GM19239 (cell line): ENCODE measurements at places on chromosomes 6 and 20.

GRCh38 chr6:88953550-88954386 is 9.7 kb downstream of the RNGTT start:
- no peak for DNase-seq

DNA sequence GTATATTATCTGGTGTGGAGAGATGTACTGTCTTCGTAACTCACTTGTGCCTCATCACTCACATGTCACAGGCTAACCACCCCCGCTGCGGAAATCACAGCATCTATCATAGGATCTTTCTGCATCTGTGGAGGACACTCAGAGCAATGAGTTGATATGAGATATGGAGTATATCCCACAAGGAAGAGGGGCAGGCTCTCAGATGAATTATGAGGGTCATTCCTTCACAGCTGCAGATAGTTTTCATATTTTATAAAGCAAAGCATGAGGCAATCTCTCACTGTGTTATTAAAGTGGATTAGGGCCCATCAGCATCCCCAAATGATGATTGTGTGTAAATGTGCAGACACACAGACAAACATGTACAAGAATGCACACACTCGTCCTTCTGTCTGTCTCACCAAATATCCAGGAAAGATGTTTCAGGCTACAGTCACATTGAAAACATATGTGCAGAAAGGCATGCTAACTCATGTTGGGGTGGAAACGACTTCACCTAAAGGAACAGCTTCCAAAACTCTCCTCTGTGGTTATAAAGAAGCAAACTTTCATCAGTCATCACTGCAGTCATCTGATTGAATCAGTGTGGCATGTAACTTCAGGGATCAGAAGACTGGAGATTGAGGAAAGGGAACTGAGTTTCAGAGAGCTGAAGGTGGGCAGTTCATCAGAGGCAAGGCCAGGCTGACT is 164.7 kb downstream of the FOXC1 start:
- no peak for DNase-seq

GRCh38 chr6:148471624-148472159 is 129.1 kb downstream of the SASH1 start:
- DNase-seq: no peak

GRCh38 chr6:128495536-128496333 is 24.7 kb downstream of the PTPRK start:
- no peak for DNase-seq

GRCh38 chr6:27176523-27177484 is 70.7 kb upstream of the PRSS16 start:
- DNase-seq: no peak

- DNase-seq: no peak
Measured at GRCh38 chr6:44097782-44098317, 29.4 kb downstream of the MRPL14 start.

GRCh38 chr20:61437280-61438206 is 185.5 kb downstream of the CDH4 start:
- no peak for DNase-seq

- no peak for DNase-seq
Measured at GRCh38 chr20:58763076-58763475, 70.5 kb downstream of the NPEPL1 start.

GRCh38 chr6:37484786-37485170 is 14.9 kb downstream of the CCDC167 start:
- DNase-seq: no peak

GRCh38 chr20:57469418-57470211 is 55.3 kb downstream of the CTCFL start:
- no peak for DNase-seq

DNA sequence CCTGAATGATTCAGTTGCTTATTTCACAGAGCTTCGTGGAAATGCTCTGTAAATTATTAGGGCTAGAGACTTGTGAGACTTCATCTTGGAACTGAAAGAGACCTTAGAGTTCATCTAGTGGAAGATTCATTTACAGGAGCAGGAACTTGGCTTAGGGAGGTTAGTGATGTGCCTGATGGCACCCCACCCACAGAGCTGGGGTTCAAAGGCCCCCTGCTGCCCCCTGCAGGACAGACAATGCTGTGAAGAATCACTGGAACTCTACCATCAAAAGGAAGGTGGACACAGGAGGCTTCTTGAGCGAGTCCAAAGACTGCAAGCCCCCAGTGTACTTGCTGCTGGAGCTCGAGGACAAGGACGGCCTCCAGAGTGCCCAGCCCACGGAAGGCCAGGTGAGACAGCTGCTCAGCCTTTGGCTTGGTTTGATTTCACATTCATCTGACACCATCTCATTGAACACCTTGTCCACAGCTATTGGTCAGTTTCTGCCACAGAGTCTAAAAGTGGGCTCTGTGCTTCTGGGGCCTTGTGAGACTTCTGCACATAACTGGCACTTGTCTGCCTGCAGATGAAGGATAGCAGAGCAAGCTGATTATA is 25.1 kb downstream of the MYBL2 start:
- no peak for DNase-seq

DNA sequence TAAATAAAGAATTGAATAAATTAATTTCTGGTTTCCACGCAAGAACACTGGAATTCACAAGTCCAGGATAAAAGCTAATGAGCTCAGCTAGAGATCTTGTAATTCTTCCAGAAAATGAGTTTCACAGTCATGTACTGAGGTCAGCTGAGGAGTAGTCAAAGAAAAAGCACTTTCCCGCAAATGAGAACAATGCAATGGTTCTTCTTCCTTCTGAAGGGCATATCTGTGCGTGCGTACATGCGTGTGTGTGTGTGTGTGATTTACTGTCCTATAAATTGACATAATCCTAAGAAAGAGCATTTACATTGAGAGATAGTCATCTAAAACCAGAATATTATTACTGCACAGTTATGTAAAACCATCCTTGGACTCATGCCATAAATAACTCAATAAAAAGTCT is 968.9 kb upstream of the EYS start:
- DNase-seq: no peak

- DNase-seq: no peak
Measured at GRCh38 chr6:109488001-109488400, 5.0 kb upstream of the ZBTB24 start.

DNA sequence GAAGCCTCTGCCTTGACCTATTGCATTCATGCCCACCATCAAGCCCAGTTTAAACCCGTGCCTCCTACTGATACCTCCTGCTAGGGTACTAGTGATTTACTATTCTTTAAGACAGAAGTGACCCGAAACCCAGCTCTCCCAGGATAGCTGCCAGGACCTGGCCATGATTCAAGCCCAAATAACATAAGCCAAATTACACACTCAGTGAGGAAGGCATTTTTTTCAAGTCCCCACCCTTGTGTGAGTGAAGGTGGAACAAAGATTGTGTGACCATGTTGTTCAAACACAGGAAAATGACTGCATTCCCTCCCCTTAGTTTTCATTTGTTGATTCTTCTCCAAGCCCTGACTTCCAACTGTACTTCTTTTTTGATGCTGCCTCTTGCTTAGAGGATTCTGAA is 3.7 kb upstream of the KAT14 start:
- no peak for DNase-seq
